Activated T-helper 1 cell treated with anti-CD3 and anti-CD28 coated beads, Interleukin-2, amount 50 U/mL, for 16 hours (primary cell): ENCODE measurements at places on chromosomes 6 and 20.

GRCh38 chr6:35079311-35080000 is 61.7 kb downstream of the TCP11 start:
- DNase-seq: no peak

DNA sequence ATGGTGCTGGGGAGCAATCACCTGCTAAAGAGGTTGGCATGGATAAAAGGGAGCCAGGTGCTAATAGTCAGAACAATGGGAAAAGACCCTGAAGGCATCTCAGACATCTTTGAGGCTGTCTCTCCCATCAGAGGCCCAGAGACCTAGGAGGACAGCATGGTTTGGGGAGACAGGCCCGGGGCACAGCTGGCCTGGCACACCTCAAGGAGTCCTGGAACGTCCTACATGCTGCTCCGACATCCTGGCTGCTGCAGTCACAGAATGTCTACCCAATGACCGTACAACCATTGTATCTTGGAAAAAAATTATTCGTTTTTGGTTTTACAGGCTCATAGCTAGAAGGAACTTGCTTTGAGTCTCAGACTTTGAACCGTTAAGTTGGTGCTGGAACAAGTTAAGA is 4.4 kb downstream of the GMDS start:
- DNase-seq: no peak

DNA sequence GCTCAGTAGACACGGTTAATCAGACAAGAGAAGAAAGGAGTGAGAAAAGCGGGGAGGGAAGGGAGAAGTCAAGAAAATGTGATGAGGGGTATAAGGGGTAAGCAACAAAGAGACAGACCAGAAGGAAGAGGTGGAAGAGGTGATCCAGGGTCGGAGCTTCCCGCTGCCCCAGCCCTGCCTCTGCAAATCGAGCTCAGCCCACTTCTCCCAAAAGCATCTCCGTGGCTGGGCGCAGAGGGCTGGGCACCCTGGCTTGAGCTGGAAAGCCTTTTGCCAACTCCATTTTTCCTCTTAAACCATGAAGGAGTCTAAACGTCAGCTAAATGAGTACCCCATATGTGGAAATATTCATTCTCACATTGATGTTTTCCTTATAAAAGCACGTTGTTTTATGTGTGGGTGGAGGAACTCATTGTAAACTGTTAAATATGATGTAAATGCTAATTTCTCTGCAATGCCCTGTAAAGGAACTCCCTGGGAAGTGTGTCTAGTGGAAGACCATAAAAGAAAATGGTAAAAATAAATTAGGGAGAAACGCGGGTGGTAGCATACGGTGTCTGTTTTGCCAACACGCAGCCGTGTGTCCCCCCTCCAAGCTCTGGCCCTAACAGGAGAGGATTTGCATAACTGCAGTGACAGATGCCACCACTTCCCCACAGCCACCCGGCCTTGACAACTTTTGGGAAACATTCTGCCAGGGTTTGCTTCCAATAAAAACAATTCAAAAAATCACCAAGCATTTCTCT is 55.2 kb upstream of the MAFB start:
- no peak for DNase-seq

- no peak for DNase-seq
Measured at GRCh38 chr6:134908906-134909516, 40.9 kb downstream of the ALDH8A1 start.

- no peak for DNase-seq
Measured at GRCh38 chr20:24971376-24972101, 21.0 kb downstream of the APMAP start.

DNA sequence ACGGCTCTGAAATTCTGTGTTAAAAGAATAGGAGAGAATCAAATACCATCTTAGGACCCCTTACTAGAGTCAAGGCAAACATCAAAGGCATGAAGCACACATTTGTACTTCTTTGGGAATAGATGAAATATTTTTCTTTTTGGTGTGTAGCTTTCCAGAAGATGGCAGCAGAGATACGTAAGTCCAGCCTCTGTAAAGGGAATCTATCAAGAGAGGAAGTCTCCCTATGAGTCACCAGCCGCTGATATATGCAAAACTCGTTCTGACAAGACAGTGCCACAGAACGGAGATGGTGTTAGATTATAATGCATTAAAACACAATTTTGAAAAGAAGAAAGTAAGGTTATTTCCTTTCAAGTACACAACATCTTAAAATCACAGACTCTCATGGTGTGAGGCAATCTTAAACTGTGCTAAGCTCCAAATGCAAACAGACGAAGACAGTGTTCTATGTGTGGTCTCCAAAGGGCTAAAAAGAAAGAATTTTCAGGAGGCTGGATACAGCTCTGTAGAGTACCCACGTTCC is 120.0 kb upstream of the AGPAT4 start:
- DNase-seq: peak; percentile 23

DNA sequence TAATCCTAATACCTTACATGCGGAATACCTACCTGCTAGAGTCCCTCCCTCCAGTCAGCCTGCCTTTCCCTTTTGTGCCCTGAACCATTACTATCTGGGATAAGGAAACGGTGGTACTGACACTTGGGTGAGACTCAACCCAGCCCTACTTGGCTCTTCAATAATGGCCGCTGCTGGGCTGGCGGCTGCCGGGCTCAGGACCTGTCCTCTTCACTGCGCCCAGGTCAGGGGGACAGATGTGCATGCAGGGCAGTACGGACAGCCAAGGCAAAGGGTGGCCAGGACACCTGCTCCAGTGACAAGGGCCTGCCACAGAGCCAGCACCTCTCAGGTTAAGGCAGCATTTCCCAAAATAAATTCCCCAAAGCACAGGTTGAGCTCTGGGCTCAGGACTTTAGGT is 29.9 kb downstream of the UBE2V1 start:
- DNase-seq: no peak

GRCh38 chr6:113318575-113318917 is 538.6 kb upstream of the MARCKS start:
- DNase-seq: no peak

DNA sequence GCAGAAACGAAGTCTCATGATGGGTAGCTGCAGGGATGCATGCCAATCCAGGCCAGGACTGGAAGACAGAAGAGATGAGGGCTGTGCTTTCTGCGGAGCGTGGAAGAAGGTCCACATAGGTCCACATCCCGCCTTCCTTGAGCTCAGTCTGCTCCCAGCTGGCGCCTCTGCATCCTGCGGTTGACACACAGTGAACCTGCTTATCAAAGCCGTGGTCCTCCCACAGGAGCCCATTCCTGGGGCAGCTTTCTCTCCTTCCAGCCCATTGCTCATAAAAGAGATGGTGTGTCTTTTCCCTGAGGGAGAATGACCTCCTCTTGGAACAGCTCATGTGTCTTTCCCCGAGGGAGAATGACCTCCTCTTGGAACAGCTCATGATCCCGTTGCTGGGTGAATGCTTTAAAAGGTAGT is 225.4 kb downstream of the CDH4 start:
- DNase-seq: no peak

GRCh38 chr6:6407071-6407741 is 86.7 kb upstream of the F13A1 start:
- DNase-seq: no peak

- DNase-seq: no peak
Measured at GRCh38 chr6:109121411-109121810, 26.1 kb downstream of the CEP57L1 start.

DNA sequence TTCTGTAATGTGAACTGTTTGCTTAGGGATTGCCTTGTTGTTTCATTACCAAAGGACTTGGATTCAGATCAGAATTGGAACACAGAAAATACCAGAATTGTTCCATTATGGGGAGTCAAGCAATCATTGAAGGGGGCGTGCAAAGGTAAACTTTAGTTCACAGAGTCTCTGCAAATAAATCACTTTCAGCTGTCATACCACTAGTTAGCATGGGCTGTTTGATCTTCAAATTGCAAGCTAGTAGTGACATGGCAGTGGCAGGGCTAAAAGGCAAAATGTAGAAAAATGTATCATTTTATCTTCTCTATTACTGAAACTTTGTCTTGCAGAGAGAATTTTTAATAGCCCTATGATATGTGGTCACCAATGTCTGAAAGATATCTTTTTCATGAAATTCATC is 483.2 kb upstream of the NRSN1 start:
- no peak for DNase-seq

DNA sequence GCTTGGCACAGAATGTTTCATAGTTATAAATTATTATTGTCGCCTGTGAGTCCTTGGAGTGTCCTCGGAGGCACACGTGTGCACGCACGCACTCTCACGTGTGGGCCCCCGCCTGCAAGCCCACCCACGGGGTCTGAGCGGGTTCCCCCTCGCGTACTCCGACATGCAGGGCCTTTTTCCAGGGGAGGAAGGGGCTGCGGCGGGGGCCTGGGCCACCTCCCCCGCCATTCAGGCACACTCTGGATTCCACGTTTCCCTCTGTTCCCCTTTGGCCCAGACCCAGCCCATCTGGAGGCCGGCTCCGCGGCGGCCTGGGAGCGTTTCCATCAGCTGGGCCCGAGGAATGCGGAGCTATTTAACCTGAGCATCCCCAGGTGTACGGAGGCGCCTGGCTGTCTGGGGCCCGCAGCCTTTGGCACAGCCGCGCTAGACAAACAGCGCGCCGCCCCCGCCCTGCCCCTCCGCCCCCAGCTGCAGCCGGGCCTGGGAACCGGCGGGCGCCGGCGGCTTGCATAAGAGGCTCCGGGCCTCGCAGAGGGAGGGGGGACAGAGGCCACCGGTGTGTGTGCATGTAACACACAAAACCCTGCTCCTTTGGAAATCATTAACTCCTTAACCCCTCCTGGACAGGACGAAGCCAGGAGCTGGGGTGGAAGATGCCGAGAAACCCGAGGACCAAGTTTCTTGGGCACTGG is 3.3 kb downstream of the ID1 start:
- no peak for DNase-seq

DNA sequence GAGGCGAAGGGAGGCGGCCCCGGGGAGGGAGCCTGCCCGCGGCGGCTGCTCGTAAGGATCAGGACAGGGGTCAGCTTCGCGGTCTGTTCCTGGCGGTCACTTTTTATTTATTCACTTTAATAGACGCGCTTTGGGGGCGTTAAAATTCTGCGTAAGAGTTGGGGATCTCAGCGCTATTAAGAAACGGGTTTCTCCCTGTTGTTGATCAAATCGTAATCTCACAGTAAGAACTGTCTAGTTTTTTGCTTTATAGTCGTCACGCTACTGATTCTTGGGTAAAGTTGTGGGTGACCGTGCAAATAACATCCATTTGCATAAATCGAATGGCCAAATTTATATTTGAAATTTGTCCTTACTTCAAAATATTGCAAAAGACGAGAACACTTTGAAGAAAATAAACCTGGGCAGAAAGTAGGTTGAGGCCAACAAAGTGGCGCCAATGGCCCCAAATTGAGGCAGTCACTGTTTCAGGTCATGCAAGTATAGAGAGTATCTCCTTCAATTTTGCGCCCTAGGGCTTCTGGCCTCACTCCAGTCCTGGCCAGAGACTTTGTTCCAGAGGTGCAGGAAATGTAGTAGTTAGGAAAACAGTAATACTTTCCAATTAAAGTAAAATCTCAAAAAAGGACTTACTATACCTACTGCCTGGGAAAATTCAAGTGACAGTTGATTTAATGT is 963 bp upstream of the RMND1 start:
- no peak for DNase-seq

- no peak for DNase-seq
Measured at GRCh38 chr6:89952105-89952671, 57.9 kb downstream of the GJA10 start.

GRCh38 chr6:29965873-29966601 is 23.7 kb downstream of the HLA-A start:
- peak; percentile 27 for DNase-seq

DNA sequence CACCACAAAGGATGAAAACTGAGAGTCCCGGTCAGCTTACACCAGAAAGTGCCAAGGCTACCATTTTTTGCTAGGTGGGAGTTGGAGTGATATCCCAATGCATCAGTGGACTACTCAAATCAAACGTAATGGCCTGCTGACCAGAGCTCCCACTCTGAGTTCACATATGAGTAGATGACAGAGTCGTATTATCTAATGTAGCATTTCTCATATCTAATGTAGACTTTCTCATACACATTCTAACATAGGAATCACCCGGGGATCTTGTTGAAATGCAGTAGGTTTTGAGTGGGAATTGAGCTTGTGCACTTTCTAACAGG is 38.4 kb upstream of the FUCA2 start:
- no peak for DNase-seq

GRCh38 chr6:157610451-157610999 is 212.5 kb upstream of the SNX9 start:
- DNase-seq: no peak

DNA sequence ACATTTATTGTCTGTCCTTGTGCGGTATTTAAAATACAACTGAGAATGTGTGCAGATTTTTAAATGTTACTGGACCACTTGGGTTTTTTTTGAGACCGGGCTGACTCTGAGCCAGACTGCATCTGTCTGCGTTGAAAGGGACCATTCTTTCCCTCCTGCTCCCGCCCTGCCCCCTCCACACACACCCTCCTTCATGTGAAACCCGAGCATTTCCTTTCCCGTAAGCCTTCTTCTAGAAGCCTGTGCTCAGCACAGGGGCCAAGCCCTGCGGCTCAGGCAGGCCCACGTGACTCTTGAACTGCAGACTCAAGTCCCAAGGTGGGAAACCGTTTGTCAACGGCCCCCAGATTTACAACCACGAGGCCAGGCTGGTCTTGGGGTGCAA is 82.7 kb upstream of the FOXC1 start:
- no peak for DNase-seq

DNA sequence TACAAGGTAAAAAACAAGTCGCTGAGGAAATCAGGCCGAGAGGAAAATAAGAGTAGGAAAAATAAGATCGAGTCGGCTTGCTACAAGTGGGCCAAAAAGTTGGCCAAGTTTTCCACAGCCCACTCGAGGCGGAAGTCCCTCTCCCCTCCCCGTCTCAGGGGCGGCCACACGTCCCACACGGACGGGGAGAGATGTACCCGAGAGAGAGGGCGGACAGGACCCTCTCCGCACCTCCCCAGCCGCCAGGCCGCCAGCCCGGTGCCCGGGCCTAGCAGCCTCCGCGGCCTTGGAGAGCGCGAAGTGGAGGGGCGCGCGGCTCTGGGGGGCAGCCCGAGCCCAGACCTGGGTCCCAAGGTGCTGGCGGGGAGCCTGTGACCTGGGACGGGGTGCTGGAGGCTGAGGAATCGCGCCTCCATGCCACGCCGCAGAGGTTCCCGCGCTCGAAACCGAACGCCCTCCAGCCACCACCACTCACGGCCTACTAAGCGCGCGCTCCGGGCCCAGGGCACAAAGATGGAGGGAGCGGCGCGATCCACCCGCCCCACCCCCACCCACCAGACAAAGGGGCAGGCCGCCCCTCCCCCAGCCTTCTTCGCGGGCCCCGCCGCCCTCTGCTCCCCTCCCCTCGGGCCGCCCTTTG is 1.9 kb upstream of the HMGA1 start:
- no peak for DNase-seq

- no peak for DNase-seq
Measured at GRCh38 chr6:5359417-5359816, 98.1 kb downstream of the FARS2 start.

DNA sequence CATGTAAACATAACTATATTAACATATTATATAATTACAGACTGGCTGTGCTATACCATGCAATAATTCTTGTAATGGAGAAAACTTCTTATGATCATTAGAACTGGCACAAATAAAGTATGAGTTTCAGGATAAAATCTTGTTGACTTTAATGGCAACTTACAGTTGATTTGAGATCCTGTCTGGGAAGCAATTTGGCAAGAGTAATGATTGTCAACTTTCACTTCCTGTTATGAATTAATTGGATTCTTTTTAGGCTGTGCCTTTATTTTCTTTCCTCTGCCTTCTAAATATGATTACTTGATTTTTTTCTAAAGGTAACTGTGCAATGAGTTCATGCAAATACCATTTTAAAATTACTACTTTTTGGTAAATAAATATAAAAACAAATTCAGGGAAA is 158.1 kb upstream of the B3GAT2 start:
- DNase-seq: no peak

GRCh38 chr6:43867996-43868395 is 98.0 kb downstream of the VEGFA start:
- no peak for DNase-seq

GRCh38 chr6:29845405-29846006 is 17.9 kb downstream of the HLA-G start:
- DNase-seq: peak; percentile 19
